ENCODE measurements at places on chromosomes 7 and 10.

- no peak for DNase-seq
Observed at GRCh38 chr7:101205901-101206664, 5.2 kb upstream of the MOGAT3 start.

DNA sequence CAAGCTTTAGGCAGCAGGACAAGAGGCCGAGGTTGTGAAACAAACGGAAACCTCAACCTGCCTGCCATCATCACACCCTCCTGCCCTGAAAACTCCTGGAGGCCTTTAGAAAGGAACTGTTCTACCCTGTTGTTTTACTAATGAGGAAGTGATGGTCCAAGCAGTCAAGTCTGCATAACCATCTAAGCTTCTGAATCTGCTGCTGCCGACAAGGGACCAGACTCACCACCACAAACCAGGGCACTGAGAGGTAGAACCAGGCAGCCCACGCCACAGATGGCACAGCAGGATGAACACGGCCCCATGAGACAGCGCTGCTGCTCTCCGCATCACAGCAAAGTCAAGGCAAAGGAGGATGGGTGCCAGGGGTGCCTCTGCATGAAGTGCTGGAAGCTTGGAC is 209.4 kb downstream of the CELF2 start:
- DNase-seq, result no peak

DNA sequence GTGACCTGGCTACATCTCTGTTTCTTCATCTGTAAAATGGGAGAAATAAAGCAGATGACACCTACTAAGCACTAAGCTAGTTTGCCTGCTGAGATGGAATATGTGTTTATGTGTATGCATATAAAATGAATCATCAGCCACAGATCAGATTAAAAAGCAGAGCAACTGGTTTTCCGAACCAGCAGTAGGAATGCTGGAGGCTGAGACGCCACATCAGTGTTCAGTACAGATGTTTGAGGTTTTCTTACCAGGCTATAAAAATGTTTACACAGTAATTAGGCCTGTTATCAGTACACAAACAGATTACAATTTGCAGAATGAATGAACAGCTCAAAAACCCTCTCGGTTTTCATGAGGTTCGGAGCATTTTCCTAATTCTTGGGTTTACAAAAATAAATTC is 85.8 kb downstream of the CALN1 start:
- DNase-seq, result peak; percentile 19

- DNase-seq, result no peak
Observed at GRCh38 chr10:75957314-75958120, 526.1 kb downstream of the LRMDA start.

- no peak for DNase-seq
Observed at GRCh38 chr7:78578686-78579085, 780.1 kb downstream of the PHTF2 start.

- no peak for DNase-seq
Observed at GRCh38 chr7:110948280-110948679, 142.6 kb upstream of the LRRN3 start.

DNA sequence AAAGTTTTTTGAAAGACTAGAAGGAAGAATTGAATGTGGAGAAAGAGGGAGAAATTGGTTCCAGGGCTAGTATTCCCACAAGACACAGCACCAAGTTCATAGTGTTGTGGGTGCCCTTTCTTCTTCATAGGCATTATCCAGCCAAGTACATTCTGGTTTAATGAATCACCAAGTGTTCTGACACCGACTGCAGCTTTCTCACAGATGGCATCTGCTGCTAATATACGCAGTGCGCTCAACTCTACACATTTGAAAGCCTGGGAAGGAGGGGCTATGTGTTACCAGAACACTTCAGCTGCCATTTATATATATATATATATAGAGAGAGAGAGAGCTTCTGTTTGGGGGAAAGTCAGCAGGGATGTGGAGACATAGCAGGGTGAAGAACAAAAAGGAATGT is 1168.4 kb downstream of the GATA3 start:
- peak; percentile 62 for DNase-seq

GRCh38 chr7:149355390-149356048 is 93.5 kb downstream of the ZNF783 start:
- DNase-seq, result no peak

DNA sequence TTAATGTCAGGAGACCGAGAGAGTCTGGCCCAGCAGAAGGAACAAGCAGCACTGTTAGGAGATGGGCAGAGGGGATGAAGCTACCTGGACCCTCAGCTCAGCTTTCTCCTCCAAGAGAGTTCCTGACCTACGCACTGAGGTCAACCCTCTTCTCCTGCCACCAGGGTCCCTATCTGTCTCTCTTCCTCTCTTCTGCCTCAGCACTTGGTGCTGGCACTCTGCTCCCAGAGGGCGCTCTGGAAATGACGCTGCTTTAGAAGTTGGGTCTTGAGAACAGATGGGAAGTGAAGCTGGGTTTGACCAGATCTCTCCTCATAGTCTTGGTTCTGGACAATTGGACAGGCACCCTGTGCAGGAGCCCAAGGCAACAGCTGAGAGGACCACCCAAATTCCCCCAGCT is 216.0 kb upstream of the AGK start:
- no peak for DNase-seq

DNA sequence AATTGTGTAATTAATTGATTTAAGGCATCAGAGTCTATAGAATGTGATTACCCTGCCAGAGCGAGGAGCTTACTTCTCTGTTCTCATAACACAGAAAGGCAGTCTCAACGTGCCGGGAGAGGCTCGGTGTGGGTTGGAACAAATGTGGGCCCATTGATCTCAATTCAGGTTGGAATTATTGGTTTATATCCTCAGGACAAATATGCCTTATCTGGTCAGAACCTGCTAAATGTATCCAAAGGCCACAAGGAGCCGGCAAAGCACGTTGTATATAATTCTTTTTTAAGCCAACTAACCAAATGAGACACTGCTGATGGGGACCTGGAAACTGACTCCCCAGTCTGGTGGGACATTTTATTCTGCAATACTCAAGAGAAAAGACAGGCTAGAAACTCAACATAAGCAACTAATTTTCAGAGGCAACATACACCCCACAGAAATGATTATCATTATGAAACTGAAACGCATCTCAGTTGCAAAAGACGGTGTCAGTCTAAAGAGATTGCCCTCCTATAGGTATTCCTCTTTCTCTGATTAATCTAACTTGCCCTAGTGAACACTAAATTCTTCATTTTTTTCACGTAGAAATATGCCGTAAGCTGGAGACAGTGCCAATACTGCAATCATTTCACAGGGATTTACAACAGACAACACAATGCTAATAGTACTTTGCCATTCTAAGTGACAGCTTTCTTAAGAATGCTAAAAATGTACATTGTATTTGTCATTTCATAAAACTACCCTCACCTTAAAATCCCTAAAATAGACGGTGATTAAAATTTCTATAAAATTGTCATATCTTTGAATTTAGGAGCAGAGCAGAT is 9.4 kb downstream of the EBF3 start:
- no peak for DNase-seq

GRCh38 chr10:88877298-88877697 is 2.7 kb upstream of the STAMBPL1 start:
- no peak for DNase-seq

GRCh38 chr7:145915679-145916078 is 200.9 kb upstream of the CNTNAP2 start:
- DNase-seq, result no peak

DNA sequence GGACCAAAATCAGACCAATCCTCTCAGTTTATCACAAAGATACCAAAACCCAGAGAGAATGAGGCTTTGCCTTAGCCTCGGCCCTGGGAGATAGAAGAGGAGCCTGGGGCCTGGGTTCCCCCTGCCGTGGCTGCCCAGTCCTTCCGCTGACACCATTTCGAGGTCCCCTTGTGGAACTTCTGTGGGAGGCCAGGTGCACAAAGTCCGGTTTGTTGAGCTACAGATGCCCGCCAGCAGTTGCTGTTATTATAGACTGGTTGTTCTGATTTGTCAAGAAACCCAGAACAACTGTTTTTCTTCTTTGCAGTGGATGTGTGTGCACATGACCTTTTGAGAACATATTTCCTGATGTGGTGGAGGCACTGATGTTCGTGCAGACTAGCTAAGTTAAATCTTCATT is 47.6 kb downstream of the CUX1 start:
- no peak for DNase-seq

GRCh38 chr7:81245353-81245752 is 326.5 kb upstream of the SEMA3C start:
- no peak for DNase-seq

- peak; percentile 89 for DNase-seq
Observed at GRCh38 chr10:119658274-119658673, 7.1 kb downstream of the BAG3 start.

DNA sequence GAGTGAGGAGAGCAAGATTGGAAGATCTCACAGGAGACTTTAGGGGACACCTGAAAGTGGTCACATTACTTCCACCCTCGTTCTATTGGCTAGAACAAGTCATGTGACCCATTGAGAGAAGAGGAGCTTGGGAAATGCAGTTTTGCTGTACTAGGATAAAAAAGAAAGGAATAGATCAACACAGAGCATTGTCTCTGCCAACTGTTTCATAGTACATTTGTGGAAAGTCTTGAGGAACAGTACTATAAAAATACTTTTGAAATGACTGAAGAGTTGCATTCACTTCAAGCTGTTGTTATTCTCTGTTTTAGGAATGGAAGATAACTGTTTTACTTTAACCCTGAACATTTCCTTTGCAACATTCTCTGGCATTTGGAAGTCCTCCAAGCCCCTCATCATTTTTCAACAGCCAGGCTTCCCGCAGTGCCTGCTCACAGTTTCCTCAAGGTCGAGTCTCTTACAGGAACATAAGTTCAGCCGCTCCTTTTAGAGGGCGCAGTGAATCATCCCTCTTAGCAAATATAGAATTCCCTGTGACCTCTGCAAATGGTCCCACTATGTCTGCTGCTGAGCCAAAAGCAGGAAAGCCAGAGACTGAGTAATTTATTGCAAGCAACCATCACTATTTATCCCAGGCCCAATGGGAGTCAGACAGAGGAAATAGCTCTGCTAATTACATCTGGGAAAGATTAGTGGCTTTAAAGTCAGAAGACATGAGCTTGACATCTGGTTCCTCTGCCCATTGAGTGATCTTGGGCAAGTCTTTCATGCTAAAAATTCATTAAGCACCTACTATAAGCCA is 40.7 kb downstream of the MRPL32 start:
- DNase-seq, result peak; percentile 100

DNA sequence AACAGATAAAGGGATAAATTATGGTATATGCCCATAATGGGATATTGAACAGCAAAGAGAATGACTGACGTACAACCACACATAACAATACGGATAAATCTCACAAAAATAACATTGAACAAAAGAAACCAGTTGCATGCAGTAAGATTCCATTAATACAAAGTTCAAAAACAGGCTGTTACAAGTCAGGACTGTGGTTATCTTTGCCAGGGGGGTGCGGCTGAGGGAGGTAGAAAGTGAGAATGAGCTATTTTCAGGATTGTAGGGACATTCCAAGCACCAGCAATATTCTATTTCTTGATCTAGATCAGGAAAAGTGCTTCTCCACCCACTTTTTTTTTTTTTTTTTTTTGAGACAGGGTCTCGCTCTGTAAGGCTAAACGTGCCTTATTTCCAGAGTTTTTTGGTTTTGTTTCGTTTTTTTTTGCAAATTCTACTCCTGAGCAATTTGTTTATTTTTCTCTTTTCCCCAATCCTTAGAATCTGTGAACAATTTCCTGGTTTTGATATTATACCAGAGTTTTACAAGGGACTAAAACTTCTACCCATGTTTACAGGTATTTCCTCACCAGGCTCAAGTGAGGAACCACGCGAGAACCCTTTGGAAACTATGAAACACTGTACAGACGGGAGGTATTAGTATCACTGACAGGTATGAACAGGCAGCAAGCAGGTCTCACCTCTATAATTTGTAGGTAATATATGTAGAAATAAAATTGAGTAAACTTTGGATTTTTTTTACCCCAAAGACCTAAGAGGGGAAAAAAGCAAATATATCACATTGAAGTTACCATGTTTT is 9.9 kb downstream of the SMURF1 start:
- no peak for DNase-seq

DNA sequence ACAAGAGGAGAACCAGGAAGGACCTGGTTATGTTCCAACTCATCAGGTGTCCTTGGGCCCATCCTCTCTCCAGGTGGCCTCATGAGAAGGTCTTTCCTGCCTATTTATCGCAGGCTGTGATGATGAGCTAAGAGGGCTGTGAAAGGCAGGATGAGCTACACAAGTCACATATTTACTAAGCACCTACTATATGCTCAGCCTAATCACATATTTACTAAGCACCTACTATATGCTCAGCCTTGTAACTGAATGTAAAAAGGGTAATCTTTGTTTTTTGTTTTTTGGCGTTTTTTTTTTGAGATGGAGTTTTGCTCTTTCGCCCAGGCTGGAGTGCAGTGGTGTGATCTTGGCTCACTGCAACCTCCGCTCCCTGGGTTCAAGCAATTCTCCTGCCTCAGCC is 44.2 kb upstream of the NPFFR1 start:
- no peak for DNase-seq

DNA sequence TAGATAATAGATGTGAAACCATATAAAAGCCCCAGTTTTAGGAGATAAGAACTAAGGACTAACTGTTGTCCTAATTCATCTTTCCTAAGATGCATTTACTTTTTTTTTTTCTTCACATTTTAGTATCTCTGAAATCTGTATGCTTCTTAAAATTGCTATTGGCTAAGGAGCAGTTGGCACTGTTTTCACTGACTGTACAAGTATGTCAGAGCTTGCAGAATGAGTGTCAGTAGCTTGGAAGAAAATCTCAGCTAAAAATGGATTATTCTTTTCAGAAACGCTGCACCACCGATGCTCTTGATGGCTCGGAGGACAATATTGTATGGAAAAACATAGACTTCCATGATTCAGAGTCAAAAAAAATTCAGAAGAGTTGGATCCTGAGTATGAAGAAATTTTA is 91.1 kb upstream of the DNAJB12 start:
- no peak for DNase-seq

- DNase-seq, result peak; percentile 96
Observed at GRCh38 chr10:98323221-98324164, 55.5 kb upstream of the LOXL4 start.

- DNase-seq, result no peak
Observed at GRCh38 chr7:98224701-98225181, 13.5 kb downstream of the BHLHA15 start.

- no peak for DNase-seq
Observed at GRCh38 chr10:99881371-99881770, 98.9 kb downstream of the ABCC2 start.

DNA sequence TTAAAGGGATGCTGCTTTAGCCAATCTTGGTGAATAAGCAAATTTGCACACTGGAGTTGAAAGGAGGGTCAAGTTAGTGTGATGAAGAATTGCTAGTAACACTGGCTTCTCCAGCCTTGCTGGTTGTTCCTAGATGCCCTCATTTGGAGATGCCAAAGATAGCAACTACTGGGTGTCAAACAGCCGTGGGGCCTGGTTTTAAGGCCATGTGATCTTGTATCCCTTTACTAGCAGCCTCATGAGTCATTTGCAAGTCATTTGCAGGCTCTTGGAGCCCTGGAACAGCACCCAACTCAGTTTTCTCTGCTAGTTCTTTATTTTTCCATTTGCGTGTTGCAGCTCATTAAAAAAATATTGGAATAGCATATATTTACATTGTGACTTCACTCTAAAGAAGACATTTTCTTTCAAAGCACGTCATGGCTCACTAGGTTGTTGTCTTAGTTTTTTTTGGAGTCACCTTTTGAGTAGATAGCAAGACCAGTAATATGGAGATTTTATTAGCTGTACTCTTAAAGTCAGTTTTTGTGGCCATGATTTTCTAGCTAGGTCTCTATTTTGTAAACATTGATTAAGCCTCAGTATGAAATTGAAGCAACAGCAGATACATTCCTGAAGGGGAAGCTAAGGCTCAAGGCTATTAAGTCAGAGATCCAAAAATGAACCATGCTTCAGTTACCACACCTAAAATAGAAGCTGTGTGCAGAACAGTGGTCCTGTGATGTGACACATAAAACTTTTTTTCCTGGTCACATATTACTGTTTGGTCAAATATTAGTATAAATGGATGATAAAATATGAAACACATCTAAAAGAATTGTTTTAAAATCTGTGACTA is 1.3 kb downstream of the LSMEM1 start:
- DNase-seq, result peak; percentile 94
